NCI-H774 (cell line): ENCODE measurements at places on chromosomes 7 and 10.

DNA sequence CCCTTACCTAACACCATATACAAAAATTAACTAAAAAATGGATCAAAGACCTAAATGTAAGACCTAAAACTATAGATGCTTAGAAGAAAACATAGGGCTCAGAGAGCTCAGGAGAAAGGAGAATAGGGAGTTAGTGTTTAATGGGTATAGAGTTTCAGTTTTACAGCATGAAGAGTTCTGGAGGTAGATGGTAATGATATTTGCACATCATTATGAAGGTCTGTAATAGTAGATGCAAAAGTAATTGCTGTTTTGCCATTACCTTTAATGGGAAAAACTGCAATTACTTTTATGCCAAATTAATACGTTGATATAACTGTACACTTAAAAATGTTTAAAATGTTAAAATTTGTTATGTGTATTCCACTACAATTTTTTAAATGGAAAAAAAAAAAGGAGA, 39.2 kb upstream of the NANOS1 start:
- no peak for DNase-seq

DNA sequence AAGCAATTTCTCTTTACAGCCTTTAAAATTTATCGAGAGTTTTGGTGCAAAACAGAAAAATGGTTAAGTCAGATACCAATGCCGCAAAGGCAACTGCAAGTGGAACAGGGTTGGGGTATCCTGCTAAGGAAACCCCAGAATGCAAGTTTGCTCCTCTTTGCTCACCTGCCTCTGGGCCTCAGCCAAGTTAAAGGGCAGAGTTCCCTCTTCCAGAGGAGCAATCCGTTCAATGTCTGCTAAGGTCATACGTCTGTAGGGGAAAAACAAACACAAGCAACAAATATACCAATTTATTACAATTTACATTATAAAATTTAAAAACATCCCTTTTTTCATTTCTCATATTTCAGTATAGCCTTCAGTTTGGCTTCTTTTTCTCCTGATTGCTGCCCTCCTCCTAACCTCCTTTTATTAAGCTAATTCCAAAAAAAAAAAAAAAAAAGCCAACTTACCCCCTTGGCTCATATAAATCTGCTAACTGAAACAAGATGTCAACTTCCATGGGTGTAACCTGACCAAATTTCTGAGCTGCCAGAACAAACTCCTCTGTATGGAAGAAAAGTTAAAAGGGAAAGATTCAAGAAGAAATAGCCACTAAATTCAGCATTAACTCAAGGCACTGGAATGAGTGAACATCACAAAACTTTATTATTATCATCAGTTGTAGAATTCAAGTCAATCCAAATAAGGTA, 132.6 kb downstream of the SLC25A13 start:
- no peak for DNase-seq

DNA sequence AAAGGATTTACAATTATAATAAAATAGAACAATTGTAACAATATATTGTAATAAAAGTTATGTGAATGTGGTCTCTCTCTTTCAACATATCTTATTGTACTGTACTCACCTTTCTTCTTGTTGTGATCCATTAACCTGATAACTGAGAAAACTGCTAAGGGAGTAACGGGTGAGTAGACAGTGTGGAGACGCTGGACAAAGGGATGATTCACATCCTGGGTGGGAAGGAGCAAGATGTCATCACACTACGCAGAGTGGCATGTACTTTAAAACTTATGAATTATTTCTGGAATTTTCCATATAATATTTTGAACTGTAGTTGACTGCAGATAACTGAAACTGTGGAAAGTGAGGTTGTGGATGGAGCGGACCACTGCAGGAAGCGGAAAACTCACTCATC, 91.2 kb upstream of the PLPP4 start:
- no peak for DNase-seq

GRCh38 chr10:29926693-29927048, 132.7 kb downstream of the JCAD start:
- DNase-seq: no peak

- DNase-seq: no peak
Measured at GRCh38 chr10:48703531-48704122, 19.0 kb downstream of the WDFY4 start.
